ENCODE measurements at places on chromosomes 11 and 22.

DNA sequence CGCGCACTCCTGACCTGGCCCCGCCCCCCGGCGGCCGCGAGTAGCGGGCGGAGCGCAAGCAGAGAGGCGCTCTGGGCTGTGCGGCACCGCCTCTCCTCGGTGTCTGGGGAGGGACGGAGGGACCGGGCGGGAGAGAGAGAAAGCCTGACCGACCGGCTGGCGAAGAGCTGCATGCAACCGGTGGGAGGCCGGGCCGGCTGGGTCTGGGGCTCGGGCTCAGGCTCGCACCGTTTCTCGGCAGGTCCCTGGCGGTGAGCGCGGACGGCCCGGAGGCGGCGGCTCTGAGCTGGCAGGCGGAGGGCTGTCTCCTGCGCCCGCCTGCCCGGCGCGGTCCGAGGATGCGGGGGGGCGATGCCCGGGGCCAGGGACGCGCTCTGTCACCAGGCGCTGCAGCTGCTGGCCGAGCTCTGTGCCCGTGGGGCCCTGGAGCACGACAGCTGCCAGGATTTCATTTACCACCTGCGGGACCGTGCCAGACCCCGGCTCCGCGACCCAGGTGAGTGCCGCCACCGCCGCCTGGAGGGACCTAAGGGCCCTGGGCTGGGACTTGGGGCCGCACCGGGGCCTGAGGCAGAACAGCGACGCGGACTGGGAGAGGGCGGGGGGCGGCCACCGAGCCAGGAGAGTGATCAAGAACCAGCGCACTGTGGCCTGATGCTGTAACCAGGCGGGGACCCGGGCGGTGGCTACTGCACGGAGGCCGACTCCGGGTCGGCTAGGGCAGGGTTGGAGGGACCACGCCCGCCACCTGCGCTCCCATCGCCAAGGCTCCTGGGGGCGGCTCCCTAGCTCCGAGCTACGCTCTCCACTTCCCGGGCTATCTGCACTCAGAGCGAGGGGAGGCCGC is at the start of gene SYT9:
Gene SYT9, plus strand, starts transcription at position 69 of the 847 bp plus-strand sequence. Its CDS starts 283 bp downstream, at position 352.
- DNase-seq: peak; percentile 11

DNA sequence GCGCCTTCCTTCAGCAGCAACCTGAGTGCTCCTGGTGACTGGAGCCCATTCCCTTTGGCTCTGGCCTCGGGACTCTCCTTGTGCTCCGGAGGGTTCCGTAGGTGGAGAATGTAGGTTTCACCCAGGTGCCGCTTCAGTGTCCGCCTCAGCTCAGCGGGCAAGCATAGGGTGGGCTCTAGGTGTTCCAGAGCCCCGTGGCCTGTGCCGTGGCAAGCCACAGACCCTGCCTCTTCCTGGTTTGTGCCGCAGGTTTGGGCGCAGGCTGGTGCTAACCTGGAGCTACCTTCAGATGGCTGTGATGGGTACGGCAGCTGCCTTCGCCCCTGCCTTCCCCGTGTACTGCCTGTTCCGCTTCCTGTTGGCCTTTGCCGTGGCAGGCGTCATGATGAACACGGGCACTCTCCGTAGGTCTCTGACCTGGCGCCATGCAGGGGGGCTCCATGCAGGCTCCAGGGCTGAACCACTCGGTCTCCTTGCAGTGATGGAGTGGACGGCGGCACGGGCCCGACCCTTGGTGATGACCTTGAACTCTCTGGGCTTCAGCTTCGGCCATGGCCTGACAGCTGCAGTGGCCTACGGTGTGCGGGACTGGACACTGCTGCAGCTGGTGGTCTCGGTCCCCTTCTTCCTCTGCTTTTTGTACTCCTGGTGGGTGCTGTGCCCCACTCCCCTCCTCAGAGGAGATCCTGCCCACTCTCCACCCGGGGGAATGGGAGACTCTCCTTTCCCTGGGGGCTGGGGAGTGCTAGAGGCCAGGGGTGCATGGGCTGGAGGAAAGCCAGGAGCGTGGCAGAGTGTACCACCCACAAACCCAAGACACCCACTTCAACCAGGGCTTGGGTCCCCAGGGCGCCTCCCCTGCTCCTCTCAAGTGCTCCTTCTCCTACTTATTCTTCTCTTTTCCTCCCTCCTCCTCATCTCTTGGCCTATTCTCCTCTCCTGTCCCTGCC is 2.4 kb downstream of the SLC22A12 start:
- no peak for DNase-seq

DNA sequence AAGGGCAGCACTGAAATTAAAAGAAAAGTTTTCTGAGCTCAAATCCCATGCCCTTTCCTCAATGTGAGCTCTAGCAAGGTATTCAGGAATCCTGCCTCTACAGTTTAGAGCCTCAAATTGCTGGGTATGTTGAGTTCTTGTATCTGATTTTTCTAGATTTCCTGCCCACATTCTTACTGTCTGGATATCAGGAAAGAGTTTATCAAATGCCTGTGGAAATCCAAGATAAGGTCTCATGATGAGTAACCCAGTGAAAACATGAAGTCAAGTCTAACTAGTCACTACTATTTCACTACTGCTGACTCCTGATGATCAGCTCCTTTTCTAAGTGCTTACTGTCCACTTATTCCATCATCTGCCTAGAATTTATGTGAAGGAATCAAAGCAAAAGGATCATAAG is 29.8 kb downstream of the LIMK2 start:
- no peak for DNase-seq

GRCh38 chr22:38694940-38695339 is 5.8 kb downstream of the JOSD1 start:
- no peak for DNase-seq

DNA sequence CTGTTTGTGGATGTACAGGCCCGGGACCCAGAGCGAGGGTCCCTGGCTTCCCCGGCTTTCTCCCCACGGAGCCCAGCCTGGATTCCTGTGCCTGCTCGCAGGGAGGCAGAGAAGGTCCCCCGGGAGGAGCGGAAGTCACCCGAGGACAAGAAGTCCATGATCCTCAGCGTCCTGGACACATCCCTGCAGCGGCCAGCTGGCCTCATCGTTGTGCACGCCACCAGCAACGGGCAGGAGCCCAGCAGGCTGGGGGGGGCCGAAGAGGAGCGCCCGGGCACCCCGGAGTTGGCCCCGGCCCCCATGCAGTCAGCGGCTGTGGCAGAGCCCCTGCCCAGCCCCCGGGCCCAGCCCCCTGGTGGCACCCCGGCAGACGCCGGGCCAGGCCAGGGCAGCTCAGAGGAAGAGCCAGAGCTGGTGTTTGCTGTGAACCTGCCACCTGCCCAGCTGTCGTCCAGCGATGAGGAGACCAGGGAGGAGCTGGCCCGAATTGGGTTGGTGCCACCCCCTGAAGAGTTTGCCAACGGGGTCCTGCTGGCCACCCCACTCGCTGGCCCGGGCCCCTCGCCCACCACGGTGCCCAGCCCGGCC is 16.7 kb upstream of the ACR start:
- DNase-seq: no peak

- no peak for DNase-seq
Measured at GRCh38 chr11:46390331-46391171, 1.0 kb downstream of the CHRM4 start.

- no peak for DNase-seq
Measured at GRCh38 chr11:130062026-130062425, 7.7 kb upstream of the APLP2 start.

GRCh38 chr22:37195921-37196320 is 7.9 kb upstream of the C1QTNF6 start:
- DNase-seq: no peak

GRCh38 chr11:47270331-47271271 is 668 bp downstream of the MADD start:
- DNase-seq: no peak

DNA sequence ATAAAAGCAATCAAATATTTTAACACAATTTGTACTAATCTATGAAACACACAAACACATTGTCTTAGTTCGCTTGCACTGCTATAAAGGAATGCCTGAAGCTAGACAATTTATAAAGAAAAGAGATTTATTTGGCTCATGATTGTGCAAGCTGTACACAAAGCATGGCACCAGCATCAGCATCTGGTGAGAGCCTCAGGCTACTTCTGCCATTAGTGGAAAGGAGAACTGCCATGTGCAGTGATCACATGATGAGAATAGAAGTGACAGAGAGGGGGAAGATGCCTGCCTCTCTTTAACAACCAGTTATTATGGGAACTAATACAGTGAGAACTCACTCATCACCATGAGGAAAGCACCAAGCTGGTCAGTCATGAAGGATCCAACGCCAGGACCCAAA is 105.1 kb downstream of the GUCY1A2 start:
- no peak for DNase-seq

- no peak for DNase-seq
Measured at GRCh38 chr11:79040348-79040747, 400.5 kb downstream of the TENM4 start.

DNA sequence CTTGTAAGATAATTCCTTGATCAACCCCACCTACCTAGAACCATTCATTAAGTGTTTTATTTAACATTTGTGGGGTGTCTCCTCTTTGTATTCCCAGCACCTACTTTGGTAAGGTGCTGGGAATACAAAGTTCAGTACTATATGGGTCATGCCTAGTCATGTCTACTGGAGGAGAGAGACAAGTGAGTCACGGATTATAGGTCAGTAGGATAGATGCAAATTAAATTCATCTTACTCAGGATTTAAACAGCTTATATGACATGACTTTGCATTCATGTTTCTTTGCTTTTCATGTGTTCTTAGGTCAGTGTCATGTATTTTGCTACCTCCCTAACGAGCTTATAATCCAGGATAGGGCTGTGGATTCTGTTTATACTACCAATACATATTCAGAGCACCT is 3.4 kb upstream of the FADS1 start:
- DNase-seq: no peak

DNA sequence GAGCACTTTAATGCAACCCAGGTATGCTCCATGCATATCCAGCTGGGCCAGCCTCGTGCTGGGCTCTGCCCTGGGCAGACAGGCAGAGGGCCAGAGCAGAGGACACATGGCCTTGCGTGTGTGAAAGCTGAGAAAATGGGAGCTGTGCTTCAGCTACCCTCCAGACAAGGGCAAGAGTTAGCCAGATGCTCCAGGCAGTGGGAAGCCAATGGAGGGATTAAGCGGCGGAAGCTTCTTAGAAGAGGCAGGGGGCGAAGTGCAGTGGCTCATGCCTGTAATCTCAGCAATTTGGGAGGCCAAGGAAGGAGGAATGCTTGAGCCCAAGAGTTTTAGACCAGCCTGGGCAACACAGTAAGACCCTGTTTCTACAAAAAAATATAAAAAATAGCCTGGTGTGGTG is 9.8 kb upstream of the ARHGEF17 start:
- no peak for DNase-seq

DNA sequence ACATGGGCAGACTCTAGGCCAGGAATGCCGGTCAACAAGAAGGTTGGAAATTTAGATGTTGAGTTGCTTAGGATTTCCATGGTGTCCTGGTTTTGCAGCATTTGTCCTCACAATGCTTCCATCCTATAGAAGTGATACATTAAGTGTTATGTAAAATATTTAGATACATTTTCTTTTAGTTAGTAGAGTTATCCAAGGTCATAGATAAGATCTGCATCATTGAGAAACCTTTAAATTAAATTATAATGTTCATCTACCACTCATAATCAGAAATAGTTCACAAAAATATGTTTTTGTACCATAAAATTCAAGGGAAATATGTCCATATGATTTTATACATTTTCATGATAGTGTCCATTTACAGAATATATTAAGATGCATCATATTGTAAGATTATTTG is at the start of gene OR51F1:
Gene OR51F1, minus strand, starts transcription at position 101 of the 400 bp plus-strand sequence. Its CDS starts 0 bp downstream, at position 101.
- no peak for DNase-seq

- DNase-seq: no peak
Measured at GRCh38 chr11:106091480-106092123, 14.1 kb downstream of the AASDHPPT start.

DNA sequence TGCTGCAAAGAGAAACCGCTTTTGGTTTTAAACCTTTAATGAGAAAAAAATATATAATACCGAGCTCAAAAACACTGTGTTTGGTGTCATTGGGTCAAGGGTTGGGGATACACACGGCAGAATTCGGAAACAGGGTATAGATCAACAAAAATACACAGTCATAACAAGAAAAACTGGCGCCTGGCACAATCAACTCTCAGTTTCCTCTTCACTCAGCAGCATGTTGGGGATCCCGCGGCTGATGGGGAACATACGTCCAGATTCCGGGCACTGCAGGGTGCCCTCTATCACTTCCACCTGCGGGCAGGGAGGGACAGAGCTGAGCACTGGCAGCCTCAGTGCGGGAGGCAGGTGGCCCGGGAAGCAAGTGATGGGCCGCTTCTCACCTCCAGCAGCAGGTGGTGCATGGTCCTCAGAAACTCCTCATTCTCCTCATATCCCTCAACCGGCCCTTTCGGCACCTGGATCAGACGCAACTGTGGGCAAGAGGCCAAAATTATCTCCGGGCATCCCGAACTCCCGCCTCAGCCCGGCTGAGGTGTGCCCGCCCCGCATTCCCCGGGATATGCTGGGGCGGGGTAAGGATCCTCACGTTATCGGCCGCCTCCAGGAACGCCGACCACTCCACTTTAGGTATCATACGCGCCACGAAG is 561 bp downstream of the TRMT112 start:
- DNase-seq: no peak

GRCh38 chr11:117188620-117189081 is 10.1 kb downstream of the SIDT2 start:
- no peak for DNase-seq

DNA sequence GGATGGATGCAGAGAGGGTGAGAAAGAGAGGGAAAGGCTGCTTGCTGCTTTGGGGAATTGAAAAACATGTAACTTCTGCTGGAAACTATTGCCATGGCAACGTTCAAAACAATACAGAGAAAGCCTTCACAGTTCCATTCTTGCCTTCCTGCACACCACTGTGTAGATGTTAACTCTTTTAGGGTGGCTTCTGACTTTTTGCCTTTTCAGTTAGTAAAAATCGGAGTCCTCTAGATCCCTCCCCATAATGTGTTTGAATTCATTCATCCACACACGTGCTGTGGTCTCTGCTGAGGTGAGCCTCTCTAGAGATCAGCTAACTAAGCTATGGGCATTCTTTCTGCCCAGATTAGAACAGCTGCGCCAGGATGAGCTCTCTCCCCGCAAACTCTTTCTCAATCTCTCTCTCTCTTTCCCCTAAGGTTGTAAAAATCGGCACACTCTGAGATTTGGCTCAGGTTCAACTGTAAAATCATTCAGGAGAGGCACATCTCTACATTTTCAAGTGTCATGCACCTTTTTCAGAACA is 1178.3 kb downstream of the LRRC4C start:
- peak; percentile 75 for DNase-seq

GRCh38 chr11:66800720-66801428 is 42.4 kb upstream of the RCE1 start:
- no peak for DNase-seq

GRCh38 chr22:22343581-22344296 is 99.2 kb downstream of the VPREB1 start:
- DNase-seq: no peak

DNA sequence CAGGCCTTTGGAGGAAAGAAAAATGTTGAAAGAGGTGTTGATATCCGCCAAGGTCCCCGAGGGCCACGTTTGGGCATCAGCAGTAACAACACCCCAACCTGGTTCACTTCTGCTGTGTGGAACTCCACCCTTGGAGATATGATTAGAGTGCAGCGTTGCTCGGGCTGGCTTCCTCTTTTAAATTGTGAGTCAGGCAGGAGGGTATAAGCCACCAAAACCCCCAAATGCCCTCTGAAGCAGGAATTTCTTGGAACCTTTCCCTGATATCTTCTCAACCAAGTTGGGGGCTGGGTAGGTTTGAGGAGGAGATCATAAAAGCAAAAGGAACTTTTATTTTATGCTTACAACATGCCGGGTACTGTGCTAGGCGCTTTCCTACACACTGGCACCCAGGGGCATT is 6.4 kb upstream of the C11orf96 start:
- DNase-seq: no peak

- no peak for DNase-seq
Measured at GRCh38 chr11:129815596-129816461, at the start of gene TMEM45B. Gene TMEM45B, plus strand, starts transcription at chr11:129815848. Its CDS starts 36,635 bp downstream, at chr11:129852483.

Measured in NCI-H2227 treated with DMSO at 0.1 percent for 48 hours (cell line).